Stimulated activated CD4-positive, alpha-beta T cell treated with anti-CD3 and anti-CD28 coated beads, TNF-alpha, amount 100 ng/mL, for 1 hour (primary cell): ENCODE measurements at places on chromosomes 6 and 20.

DNA sequence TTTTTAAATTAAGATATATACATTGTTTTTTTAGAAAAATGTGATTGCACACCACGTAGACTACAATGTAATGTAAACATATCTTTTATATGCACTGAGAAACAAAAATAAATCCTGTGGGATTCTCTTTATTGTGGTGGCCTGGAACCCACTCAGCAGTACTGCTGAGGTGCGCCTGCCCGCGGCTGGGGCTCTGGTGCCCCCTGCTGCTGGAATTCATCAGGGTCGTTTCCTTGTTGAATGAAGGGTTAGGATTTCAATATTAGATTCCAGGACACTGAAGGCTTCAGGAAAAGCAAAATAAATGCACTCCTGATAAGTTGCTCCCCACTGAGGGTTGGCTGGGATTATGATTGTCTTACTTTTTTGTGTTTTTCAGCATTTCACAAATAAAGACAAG, 175.8 kb upstream of the GGTLC1 start:
- no peak for DNase-seq

DNA sequence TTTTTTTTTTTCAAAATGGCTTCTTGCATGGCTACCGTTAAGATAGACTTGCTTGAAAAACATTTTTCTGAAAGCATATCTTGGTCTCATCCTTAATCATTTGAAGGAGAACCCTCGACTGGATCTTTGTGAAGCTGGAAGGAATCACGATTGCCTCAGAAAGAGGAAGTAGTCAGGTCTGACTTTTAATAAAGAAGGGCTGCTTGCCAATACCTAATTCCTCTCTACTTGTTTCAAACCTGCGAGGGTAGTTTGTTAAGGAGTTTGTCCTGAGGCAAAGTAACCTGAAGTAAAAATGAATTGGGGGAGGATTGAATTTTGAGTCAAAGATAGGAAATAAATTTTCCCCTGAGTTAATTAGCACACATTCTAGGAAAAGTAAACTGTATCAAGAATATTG, 288.1 kb upstream of the MAP3K7 start:
- no peak for DNase-seq

DNA sequence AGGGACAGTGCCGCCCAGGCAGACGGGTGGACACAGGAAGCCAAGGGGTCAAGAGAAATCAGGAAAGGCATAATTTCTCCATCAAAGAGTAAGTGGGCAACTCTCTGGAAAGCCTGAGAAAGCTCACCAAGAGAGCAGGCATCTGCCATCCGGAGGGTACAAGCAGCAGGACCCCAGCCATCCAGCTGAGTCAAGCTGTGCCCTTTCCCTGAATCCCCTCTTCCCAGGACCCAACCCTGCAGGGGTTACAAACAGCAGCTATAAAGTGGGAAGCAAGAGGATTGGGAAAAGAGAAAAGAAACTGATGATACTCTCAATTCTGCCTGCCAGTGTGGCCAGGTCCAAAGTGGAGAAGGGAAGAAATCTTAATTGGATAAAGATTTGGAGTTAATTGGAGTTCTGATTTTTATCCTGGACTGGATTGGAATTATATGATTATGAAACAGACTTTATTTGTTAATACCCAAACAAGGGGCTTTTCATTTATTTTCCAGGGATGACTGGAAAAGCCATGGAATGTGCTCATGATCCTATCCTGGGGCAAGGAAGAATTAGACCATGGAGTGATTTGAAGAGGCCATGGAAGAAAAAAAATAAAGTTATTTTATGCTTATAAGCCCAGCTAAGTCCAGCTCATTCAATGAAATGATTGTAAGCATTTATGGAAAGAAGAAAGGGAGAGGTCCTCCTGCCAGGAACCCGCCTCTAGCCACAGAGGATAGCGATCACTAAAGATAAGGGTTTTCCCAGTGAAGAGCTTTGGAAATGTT, 34.9 kb downstream of the NHLRC1 start:
- DNase-seq: no peak

- no peak for DNase-seq
Observed at GRCh38 chr6:153074761-153075160, 56.3 kb downstream of the RGS17 start.

- no peak for DNase-seq
Observed at GRCh38 chr6:135403584-135403983, 94.0 kb downstream of the AHI1 start.

GRCh38 chr20:48329031-48329615, 498.7 kb downstream of the PREX1 start:
- no peak for DNase-seq

- no peak for DNase-seq
Observed at GRCh38 chr20:38168791-38169589, 3.9 kb upstream of the TGM2 start.

GRCh38 chr6:44399991-44400390, 12.5 kb downstream of the CDC5L start:
- DNase-seq: no peak

GRCh38 chr6:108831104-108831503, 17.1 kb upstream of the ARMC2 start:
- no peak for DNase-seq

DNA sequence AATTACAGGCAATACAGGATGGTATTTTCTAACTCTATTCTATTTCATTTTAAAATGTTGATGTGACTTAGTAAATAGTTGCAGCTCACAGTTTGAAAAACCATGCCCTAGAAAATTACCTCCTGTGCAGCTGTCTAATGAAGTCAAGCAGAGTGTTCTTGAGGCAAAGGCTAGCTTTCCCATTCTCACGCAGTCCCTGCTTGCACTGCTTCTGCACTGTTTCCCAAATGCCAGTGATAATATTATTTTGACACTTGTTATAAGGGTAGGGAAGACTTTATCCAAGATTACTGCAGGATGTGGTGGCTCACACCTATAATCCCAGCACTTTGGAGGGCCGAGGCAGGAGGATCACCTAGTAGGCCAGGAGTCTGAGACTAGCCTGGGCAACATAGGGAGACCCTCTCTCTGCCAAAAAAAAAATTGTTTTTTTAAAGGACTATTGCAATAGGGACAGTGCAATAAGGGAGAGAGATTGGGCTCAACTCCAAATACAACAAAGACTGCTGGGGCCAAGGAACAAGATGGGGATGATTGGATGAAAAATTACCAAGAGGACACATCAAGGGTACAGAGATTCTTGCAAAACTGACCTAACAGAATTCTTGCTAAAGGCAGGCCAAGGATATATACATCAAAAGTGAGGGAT, 196.1 kb downstream of the LY86 start:
- DNase-seq: no peak

DNA sequence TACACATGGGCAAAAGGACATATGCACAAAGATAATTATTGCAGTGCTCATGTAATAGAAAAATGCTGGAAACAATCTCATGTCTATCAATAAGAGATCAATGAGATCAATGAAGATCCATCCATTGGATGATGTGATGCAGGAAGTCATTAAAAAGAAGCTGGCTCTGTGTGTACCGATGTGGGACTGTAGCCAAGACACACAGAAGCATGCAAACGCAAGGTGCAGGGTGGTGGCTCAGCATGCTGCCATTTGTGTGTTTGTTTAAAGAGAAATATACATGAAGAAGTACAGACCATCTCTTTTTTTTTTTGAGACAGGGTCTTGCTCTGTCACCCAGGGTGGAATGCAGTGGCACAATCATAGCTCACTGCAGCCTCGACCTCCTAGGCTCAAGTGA, 33.1 kb upstream of the KCNB1 start:
- DNase-seq: no peak

- no peak for DNase-seq
Observed at GRCh38 chr6:17552861-17553260, 47.2 kb upstream of the FAM8A1 start.

GRCh38 chr6:21202521-21202920, 391.0 kb upstream of the SOX4 start:
- no peak for DNase-seq

DNA sequence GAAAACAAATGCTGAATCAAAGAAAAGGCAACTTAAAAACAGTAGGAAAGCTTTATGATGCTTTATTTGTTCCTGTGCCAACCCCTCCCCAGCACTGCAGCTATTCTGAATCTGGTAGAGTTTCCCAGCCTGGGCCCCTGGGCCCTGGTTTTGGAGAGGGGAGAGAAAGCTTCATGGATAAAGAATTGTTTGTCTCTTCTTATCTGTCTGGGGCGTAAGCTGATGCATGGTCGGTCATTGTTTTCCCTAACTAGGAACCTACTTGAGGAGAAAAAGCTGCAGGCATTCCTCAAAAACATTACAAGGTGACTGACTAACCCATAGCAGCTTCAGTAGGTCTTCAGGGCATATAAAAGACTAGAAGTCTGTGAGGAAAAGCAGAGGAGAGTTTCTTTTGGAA, 758.1 kb upstream of the EPHA7 start:
- DNase-seq: no peak

DNA sequence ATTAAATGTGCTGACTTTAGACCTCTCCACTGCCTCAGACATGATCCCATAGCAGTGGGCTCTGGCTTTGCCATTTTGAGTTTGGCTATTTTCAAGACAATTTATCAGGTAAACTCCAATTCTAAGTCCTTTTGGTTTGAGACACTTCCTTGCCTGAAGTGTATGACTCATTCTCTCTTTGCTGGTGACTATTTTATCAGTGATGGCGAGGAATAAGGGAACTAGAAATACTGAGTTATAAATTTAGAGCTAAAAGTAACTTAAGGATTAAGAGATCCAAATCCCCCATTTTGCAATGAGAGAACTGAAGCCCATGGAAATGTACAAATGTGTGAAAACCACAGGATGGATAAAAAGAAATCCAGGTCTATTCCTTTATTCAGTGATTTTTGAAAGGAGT, 30.9 kb upstream of the CD83 start:
- no peak for DNase-seq

DNA sequence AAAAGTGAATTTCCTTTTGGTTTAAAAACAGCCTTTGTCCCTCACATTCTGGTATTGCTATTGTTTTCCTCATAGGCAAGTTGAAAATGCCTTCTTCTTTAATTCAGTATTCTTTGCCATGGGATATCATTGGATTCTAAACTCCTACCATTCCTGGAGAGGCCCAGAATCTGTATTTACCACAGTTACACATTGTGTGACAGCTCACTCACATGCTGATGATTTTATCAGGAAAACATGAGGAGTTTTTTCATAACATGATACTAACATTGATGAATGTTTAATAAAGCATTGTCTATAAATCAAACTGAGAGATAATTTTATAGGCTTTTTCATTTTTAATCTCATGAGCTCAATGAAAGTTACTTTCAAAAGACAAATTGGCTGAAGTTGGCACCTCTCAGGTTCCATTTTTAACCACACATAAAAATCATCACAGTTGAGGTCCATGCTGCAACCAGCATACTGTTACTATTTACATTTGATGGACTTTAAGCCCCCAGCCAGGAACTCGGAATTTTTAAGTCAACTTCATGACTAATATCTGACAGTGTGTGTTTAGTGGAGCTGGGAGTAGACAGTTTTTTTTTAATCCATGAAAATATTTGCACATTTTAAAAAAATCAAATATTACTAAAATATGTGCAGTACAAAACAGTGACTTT, 82.8 kb downstream of the FAM83B start:
- no peak for DNase-seq

GRCh38 chr20:37323985-37324384, 22.0 kb upstream of the SRC start:
- no peak for DNase-seq

- DNase-seq: no peak
Observed at GRCh38 chr6:146950351-146950835, 253.8 kb upstream of the STXBP5 start.

- no peak for DNase-seq
Observed at GRCh38 chr6:40907198-40907701, 131.8 kb downstream of the UNC5CL start.

GRCh38 chr6:67683960-67684359, 951.1 kb upstream of the ADGRB3 start:
- no peak for DNase-seq

DNA sequence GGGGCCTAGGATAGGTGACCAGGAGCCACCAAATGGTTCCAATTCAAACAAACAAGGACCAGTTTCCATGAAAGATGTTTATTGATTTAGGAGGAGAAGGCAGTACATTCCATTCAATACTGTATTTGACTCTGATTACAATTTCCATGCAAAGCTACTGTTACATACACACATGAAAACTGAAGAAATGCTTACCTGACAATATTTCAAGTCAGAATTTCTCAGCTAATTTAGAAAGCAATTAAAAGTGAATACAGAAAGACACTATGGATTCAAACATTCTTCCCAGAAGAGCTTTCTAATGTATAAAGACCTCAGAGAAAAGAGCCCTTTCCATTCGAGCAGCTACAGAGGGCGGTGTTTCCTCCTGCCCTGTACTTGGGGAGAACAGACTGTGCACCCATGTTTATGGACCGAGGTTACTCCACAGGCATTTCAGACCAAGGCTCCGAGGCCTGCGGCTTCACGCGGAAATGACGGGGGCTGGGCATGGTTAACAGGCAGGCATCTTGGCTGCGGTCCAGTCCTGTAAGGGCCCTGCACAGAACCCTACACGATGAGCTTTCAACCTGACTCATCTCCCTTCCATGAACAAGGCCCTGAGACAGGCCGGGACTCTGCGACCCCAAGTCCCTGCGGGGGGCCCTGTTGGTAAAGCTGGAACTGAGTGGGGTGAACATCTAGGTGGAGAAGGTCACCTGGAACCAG, 25.7 kb upstream of the TCFL5 start:
- DNase-seq: no peak

GRCh38 chr6:143569040-143569439, 57.5 kb upstream of the FUCA2 start:
- DNase-seq: no peak

DNA sequence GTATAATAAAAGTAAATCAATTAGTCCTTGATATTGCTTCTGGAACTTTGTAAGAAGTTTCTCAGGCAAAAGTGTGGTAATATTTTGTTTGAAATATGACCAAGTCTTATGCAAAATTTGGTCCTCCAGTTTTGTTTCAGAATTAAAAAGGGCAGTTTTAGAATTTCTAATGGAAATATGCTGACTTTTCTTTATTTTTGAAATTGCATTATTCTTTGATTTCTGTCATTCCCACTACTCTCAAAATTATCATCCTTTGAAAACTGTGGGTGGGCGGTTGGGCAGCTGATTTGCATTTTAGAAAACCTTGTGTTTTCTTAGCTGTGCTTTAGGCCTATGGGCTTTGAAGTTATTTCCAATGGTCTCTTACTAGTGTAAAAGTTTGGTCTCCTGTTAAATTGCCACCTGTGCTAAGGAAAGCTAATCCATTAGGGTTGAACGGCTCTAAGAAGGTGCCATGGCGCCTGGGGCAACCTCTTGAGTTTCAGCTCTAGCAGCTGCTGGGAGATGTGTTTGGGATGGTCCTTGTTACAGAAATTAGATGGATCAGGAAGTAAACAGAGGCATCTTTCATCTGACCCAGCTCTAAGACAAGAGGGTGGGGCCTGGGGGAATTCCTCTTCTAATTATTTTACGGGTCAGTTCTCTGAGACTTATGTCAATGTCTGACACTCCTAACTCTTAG, 880.8 kb upstream of the SLC35B3 start:
- no peak for DNase-seq

- no peak for DNase-seq
Observed at GRCh38 chr6:112189494-112189893, 64.9 kb downstream of the LAMA4 start.

GRCh38 chr6:88359530-88360202, 193.5 kb upstream of the CNR1 start:
- no peak for DNase-seq
